ENCODE measurements at places on chromosomes 12 and 14.
A peak's percentile ranks its signal among the peaks of the same experiment; 100 is the strongest.

- DNase-seq = peak; percentile 10
Measured at GRCh38 chr12:21941506-21942376, 515 bp upstream of the ABCC9 start.

- no peak for DNase-seq
Measured at GRCh38 chr14:96583569-96584041, 81.4 kb downstream of the PAPOLA start.

DNA sequence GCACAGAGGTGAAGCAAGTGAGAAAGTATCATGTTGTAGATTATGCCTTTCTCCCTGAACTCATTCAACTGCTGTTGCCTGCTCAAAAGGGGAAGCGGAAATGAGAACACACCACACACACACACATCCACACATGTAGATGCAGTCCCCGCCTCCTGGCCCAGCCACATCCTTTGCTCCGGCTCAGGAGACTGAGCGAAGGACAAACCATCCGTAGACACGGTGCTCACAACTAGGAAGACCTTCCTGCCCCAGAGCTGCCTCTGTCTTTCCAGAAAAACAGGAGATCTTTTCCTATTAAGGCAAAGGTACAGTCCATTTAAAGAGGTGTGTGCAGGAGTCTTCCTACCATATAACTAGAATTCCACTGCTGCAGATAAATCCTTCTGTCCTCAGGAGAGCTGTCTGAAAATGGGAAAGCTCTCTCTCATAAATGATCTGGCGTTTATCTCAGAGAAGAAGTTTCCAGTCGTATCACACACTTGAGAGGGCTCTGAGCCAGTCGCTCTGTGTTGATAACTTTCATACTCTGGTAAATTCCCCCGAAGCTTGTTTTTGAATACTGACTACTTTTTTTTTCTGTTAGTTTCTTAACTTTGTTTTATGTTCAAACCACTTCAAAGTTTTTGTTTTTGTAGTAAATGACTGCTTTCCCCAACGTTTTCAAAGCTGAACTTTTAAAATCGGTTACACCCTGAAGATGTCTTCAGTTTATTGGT, at the start of gene TESPA1:
TSS of gene TESPA1 (minus strand) at position 105 of the 719 bp plus-strand sequence. CDS start 10,200 bp downstream, outside the sequence.
- no peak for DNase-seq

GRCh38 chr14:58752771-58753201, 115.0 kb downstream of the DACT1 start:
- DNase-seq = no peak

DNA sequence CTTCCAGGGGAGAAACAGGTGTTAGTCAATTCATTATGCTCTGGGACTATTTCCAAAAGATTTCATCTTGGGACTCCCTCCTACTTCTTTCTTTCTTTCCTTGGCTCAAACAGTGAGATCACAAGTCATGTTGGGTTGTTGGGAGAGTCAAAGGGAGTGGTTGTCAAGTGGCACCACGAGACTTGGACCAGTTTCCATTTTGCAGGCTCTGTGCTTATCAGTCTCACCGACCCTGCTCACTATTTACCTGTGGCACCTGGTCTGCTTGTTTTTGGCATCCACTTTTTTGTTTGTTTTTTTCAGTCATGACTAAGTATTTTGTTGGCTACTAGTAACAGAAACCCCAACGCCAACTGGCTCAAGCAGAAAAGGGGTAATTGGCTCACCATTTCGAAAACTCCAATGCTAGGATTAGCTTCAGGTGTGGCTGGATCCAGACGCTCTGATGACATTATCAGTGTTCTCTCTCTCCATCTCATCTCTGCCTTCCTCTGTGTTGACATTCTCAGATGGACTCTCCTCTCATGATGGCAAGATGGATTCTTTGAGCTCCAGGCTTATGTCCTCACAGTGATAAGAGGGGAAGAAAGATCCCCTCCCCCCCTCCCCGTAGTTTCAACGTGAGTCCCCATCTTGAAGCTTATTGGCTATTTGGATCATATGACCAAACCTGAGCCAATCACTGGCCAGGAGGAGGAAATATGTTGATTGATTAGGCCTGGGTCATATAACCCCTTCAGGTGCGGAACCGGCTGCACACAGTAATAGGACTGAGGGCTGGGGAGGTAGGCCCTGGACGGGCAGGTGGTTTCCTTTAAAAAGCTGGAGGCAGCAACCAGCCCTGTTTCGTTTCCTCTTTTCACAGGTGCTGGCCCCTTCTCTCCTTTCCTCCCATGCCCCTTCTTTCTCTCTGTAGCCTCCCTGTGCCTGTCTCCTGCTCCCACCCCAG, 84.2 kb downstream of the AACS start:
- DNase-seq = no peak

- no peak for DNase-seq
Measured at GRCh38 chr12:89576572-89577220, 50.8 kb upstream of the POC1B start.

Data from NCI-H526 (cell line).